Activated gamma-delta T cell treated with anti-CD3 and anti-CD28 coated beads, Interleukin-2, amount 50 U/mL, for 16 hours (primary cell): ENCODE measurements at places on chromosomes 11 and 22.

DNA sequence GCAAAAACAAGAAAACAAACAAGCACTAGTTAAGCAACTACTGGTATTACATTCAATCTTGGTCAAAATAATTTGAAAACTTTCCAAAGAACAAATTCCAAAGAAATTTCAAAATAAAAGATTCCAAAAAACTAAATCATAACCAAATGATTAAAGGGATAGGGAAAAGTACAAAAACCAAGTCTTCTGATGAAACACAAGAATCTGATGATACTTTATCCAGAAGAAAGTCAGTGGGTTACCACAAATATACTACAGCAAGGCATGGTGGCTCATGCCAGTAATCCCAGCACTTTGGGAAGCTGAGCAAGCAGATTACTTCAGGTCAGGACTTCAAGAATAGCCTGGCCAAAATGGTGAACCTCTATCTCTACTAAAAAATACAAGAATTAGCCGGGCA lies 59.1 kb downstream of the NUP98 start:
- DNase-seq: no peak

- no peak for DNase-seq
These were observed 16.3 kb upstream of the C11orf87 start for GRCh38 chr11:109405671-109406070.

DNA sequence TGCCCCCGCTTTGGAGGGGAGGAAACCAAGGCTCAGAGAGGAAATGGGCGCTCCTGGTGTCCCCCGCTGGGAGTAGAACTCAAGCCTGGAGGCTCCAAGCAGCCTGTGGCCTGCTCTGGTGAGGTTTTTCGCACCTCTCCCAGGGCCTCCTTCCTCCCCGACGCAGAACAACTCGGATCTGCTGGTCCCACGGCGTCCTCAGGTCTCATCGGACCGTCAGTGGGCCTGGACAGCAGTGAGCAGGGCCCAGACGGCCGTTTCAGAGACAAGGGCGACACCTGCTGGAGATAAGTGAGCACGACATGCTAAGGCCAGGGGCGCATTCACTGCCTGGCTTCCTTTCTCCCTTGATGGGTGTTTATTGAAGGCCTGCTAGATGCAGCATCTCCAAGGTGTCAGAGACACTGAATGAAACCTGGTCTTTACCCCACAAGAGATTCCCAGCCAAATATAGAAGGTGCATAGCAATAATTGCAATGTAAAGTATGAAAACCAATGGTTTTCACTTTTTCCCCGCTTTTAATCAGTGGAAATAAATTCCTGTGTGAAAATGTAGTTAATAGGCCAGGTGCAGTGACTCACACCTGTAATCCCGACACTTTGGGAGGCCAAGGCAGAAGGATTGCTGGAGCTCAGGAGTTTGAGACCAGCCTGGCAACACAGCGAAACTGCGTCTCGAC lies 26.9 kb upstream of the CD82 start:
- peak; percentile 57 for DNase-seq

- no peak for DNase-seq
These were observed 12.9 kb downstream of the FCHSD2 start for GRCh38 chr11:73129198-73129597.

DNA sequence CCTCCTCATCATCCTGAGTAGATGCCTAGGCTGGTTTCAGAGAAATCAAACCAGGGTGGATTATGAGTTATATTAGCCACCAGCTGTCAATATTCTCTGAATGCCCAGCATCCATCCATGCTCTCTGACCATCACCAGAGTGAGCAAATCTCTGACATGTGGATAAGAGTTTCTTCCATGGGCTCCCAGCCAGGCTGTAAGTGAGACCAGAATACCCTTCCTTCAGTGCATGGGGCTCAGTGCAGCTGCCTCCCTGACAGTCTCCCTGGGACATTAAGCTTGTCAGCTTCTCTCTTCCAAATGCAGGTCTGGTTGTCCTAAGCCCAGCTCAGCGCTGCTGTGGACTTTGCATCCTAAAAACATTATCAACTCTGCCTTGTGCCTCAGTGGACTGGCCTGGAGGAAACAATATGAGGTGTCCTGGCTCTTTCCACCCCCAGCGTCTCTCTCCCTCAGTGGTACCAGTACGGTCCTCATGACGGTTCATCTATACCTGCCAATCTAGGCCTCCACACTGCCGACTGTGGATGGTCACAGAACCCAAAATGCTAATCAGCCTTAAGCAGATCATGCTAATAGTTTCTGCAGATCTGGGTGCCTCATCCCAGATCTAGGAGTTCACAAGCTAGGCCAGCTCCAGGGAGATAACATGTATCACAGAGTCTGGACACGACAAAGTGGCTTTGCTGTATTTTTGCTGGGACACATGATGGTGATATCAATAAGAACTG lies 41.6 kb upstream of the PRAME start:
- no peak for DNase-seq

GRCh38 chr11:64644647-64645275 lies 53.7 kb downstream of the SLC22A12 start:
- no peak for DNase-seq

DNA sequence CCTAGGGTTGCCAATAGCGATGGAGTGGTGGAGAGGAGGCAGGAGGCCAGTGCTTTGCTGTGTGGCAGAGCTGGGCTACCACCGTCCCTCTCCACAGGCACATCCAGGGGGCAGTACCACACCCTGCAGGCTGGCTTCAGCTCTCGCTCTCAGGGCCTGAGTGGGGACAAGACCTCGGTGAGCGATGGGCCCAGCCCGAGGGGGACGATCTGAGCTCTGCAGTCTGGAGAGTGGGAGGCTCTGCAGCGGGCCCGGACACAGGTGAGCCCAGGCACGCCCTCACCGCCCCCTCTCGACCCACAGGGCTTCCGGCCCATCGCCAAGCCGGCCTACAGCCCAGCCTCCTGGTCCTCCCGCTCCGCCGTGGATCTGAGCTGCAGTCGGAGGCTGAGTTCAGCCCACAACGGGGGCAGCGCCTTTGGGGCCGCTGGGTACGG lies 2.5 kb downstream of the PKP3 start:
- DNase-seq: no peak

- no peak for DNase-seq
These were observed 2.5 kb downstream of the FERMT3 start for GRCh38 chr11:64208796-64209562.

DNA sequence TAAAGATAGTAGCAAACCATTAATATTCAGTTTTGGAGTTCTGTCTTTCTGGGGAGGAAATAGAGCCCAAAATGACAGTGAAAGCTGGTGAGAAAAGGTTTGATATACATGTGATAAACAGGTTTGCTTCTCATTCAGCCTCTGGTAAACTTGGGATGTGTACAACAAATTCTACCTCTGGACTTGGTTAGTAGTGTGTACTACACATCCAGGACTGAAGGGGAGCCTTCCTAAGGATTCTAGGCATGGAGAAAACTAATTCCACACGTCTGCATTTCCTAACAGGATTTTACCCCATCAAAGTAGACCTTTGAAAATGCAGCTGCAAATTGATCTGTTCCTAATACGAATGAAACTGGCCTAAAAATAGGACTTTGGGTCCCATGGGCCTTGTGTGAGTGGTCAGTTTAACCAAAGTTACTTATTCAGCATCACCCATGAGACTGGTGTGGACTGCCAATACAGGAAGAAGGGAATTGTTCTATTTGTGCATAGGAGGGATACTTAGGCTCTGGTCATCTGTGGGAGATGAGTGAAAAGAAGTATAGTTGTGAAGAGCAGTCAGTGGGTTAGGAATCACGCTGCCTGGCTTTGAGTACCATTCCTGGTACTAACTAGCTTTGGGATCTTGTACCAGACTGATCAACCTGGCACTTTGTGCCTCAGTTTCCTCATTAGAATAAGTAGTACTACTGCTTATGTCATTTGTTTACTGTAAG lies 74.2 kb downstream of the YAP1 start:
- DNase-seq: no peak

GRCh38 chr11:488062-488461 lies 19.0 kb downstream of the RNH1 start:
- DNase-seq: no peak

DNA sequence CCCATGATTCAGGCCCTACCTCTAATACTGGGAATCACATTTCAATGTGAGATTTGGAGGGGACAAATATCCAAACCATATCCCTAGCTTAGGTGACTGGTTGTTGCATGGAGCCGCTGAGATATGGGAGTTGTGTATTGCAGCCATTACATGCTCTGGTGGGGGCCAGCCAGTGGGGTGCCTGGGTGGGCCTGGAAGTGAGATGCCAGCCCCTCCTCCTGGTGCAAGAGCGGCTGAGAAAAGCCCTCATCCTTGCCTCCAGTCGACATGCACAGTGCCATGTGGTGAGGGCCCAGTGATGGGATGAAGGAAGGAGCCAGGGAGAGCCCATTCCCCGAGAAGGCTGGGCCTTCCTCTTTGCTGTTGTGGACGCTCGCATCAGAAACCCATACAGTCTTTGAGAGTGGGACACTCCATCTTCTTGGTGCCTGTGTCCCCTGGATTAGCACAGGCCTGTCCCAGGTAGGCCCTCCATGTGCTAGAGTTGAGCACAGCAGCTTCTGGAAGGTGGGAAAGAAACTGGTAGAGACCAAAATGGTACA lies 1043.0 kb downstream of the TBC1D22A start:
- DNase-seq: no peak

DNA sequence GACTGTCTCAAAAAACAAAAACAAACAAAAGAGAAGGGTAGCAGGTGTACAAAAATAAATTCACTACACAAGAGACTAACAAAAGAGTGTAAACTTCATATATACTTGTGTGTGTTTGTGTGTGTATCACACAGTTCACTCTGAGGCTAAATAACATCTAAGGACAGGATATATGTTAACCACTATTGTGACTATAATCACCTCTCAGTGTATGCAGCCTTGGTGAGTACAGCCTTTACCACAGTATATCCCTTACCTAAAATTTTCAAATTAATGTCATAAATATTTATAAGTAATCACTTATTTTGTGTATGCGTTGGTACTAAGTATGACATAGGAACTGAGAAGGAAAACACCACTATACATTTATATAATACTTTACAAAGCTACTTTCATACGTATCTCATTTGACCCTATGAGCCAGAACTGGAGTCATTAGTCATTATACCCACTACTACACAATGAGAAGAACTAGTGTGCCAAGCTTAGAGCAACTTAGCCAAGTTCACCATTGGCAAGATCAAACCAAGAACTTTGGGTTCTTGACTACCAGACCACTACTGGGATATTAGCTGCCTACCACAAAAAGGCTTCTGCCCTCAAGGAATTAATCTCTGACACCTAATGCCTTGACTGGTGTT lies 116.7 kb downstream of the SGSM3 start:
- DNase-seq: no peak

DNA sequence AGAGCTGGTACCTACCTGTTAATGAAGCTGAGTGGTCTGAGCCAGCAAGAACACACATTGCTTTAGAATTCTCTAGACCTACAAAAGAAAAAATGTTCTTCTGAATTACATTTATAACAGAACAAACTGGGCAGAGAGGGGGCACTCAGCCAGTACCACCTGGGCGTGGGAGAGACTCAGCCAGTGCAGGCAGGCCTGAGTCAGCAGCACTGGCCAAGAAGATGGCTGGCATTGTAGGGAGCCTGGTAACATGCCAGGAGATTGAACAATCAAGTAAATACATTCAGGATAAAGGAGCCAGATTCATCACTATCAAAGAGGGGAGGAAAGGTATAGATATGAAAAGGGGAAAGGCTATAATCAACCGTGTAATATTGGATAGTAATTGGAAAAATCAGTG lies 19.9 kb downstream of the SERGEF start:
- DNase-seq: no peak

- DNase-seq: no peak
These were observed 18.3 kb upstream of the OR5M8 start for GRCh38 chr11:56509439-56509838.

GRCh38 chr22:44005524-44005923 lies 18.6 kb upstream of the PARVB start:
- no peak for DNase-seq

- DNase-seq: no peak
These were observed 84.7 kb downstream of the TTC28 start for GRCh38 chr22:28594797-28595462.

DNA sequence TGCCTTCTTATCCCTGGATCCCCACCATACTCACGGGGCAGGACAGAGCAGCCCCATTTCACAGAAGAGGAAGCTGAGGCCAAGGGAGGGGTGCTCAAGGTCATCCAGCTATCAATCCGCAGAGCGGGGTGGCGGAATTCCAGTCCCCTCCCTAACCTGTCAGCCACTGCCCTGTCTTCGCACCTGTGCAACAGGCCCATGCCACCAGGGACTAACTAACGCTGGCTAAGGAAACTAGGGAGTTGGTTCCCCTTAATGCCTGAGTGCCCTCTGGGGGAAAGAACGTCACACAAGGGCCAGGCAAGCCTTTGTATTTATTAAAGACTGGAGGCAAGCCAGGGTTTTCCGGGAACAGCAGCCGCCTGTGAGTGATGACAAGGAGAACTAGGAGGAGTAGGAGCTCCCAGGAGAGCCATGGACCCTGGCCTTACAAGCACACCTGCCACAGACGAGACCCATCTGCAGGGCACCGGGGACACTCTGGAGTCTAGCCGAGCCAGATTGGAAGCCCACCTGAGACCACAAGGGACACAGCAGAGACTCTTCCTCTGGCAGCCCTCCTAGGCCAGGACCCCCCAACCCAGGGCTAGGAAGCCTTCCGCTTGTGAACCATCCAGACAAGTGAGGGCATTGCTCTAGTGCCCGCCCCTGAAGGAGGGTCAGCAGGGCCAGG lies 64.4 kb downstream of the MYH9 start:
- DNase-seq: no peak

DNA sequence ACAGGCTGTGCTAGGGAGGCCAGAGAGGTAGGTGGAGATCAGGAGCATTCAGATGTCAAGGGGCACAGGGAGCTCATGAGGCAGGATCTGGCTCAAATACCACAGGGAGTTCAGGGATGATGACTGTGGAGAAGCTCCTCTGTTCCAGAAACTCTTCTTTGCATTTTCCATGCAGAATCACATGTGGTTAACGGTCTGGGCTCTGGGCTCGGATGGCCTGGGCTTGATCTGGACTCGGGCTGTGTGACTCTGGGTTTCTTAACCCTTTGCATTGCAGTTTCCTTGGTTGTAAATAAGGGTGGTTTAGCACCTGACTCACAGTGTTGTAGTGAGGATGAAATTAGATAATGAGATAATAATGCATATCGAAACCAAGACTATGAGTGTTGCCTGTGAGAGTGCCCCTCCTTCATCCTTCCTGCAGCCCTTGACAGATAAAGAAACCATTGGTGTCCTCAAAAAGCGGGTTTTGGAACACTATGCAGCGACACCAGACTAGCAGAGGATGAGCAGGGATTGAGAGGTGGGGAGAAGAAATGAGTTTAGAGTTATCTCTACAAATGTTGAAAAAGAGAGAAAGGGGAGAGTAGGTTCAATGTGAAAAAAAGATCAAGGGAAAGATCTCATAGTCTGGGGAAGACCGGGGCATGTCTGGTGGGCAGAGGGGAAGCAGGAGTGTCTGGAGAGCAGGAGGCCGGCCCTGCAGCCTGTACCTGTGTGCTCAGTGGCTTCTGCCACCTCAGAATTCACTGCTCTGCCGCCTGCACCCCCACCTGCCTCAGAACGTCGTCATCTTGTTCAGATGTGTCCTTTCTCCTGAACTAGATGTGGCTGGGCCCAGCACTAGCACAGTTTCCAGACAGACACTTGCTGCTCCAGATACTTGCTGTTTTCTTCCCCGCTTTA lies 197.8 kb upstream of the SORL1-AS1 start:
- no peak for DNase-seq

GRCh38 chr22:43532301-43533155 lies 120.7 kb downstream of the MPPED1 start:
- DNase-seq: no peak
